ENCODE measurements at places on chromosomes 7 and 10. TPM values are rescaled to one million over a fixed set of nuclear protein-coding genes. Genes with fewer than 3 reads are reported as not detected.

Gene HMX2
- polyA plus RNA-seq = not detected

Gene CNPY1
- not detected for polyA plus RNA-seq

Gene FAM13C
- polyA plus RNA-seq = 34.4 TPM

Gene FANK1
- polyA plus RNA-seq = 0.81 TPM

Gene SHLD2
- 19.4 TPM for polyA plus RNA-seq

Gene MYO3A
- not detected for polyA plus RNA-seq

Gene AKR1C8
- polyA plus RNA-seq = not detected

Gene TUBGCP2
- polyA plus RNA-seq = 37.7 TPM

Gene ASB10
- 6.3 TPM for polyA plus RNA-seq

Gene CAV2
- 46.5 TPM for polyA plus RNA-seq

Gene NKX6-2
- polyA plus RNA-seq = 6.5 TPM

Gene CYP2C19
- polyA plus RNA-seq = not detected

Gene GOLGA7B
- polyA plus RNA-seq = 0.25 TPM

Gene KCND2
- 0.90 TPM for polyA plus RNA-seq

Gene OPN4
- polyA plus RNA-seq = 0.92 TPM

Gene FGF8
- polyA plus RNA-seq = not detected

Gene KIAA1549
- polyA plus RNA-seq = not detected

Gene PHYHIPL
- 1.7 TPM for polyA plus RNA-seq

Gene KIF11
- 28.4 TPM for polyA plus RNA-seq

Gene PPP1R3A
- 31.4 TPM for polyA plus RNA-seq

Data from muscle of arm (tissue), 14 donors.